H1 (cell line): ENCODE measurements at places on chromosomes 2 and 18. TPM values are rescaled to one million over a fixed set of nuclear protein-coding genes. Genes with fewer than 3 reads are reported as not detected.

- no peak for DNase-seq
Measured at GRCh38 chr2:151336863-151337371, 20.5 kb upstream of the TNFAIP6 start.

Gene GALR1
- 0.98 and 1.6 TPM in 2 replicates for total RNA-seq

Gene IL36RN
- total RNA-seq: not detected in 2 replicates

DNA sequence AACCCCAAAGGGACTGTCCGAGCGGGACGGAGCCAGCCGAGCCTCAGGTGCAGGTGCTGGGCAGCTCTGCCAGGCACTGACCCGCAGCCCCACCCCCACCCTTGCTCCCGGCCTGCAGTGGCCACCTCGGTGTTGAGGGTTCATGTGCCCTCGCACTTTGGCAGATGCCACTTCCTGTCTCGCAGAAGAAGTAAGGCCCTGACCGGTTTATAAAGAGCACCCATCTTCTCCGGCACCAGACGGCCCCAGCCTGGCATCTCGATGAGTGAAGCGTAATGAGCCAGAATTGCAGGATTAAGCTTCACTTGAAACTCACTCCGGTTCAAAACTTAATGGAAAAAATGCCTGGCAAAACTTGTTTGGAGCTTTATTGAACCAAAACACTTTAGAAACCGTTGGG lies 10.9 kb upstream of the NFATC1 start:
- no peak for DNase-seq

GRCh38 chr2:164560181-164560792 lies 61.0 kb downstream of the GRB14 start:
- no peak for DNase-seq

Gene LIMS4
- total RNA-seq: 1.4 TPM in 1 of 2 replicates, not detected in the other

- no peak for DNase-seq
Measured at GRCh38 chr2:47218066-47218581, 63.0 kb upstream of the STPG4 start.

Gene SLC5A7
- total RNA-seq: 0.11 and 0.15 TPM in 2 replicates

Gene TMEM17
- total RNA-seq: 0.69 and 0.99 TPM in 2 replicates

DNA sequence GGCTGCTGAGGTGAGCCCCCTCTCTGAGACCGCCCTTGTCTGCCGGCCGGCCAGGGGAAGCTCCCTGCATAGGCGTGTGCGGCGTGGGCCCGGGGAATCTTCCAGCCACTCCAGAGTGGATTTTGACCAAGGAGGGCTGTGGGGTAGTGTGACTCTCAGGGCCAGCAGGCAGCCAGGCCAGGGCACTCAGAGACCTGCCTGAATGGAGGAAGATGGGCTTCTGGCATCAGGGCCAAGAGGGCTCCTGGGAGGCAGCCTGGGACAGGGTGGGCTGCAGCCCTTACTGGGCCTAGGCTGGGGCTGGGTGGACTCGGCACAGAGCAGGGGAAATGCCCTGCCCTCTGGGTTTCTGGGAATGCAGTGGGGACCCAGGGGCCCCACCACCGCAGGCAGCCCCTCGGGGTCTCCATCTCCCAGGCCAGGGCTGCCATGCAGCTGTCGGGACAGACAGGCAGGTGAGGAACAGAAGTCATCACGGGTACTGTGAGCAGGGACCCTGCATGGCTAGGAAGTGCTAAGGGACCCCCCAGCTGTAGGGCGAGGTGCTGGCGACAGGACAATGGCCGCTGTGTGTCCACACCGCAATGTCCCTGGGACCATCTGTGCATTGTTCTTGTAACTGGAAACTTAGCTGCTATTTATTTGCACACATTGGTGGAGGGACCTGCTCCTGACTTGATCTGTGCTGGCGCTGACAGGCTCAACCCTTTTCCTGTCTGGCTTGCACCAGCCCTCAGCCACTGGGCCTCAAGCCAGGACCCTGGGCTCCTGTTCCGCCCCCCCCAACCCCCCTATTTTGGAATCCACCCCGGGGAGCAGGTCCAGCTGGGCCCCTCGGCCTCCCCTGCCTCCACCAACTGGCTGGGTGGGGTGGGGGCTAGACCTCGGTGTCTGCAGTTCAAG lies 4.1 kb downstream of the PDCD1 start:
- DNase-seq: no peak

DNA sequence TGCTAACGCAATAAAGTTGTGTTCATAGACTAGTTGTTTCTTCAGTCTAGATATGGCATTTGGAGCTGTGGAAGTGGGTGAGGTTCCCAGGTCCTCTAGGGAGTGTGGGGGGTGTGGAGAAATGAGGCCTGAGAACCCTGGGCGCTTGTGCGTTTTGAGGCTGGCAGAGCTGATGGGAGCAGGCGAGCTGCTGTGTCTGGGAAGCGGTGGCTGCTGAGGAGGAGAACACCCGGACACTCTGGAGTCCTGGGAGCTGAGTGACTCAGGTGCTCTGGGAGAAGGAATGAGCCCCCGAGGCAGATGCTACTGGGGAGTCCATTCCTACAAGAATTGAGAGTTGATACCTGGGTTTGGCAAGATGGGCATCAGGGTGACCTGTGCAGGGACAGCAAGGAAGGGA lies 67.5 kb downstream of the LPIN1 start:
- DNase-seq: no peak

- no peak for DNase-seq
Measured at GRCh38 chr2:183214680-183215079, 90.4 kb downstream of the NUP35 start.

Gene SERPINB13
- total RNA-seq: not detected in 2 replicates

DNA sequence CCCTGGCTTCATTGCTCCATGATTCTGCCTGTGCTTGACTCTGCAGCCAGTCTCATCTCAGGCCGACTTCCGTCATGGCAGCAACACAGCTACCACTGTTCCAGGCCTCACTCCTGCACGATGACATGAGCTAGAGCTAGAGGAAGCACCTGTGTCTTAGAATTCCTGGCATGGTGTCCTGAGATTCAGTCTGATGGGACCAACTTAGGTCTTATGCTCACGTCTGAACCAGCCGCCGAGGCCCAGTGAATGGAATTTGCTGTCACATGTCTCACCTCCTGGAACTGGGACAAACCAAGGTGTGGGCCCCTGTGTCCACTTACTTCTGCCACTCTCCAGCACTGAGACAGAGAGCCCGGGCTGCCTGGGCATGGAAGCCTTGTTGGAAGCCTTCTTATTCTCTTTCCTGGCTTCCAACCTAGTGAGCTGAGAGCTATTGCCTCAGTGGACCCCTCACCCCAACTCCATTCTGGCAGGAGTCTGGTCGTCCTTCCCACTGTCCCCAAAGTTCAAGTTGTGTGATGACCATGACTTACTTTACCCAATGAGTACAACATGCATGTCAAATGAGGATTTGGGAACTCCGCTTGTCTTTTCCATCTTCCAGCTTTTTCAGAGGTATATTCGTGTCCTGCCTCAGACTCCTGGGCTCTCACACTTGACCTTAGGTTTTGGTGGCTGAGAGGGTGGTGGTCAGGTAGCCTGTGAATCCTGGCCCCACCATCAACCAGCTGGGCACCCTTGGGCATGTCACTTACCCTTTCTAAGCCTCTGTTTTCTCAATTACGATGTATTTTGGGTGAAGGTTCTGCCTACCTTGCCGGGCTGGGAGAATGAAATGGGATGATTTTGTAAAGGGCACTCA lies 39.1 kb upstream of the HS6ST1 start:
- no peak for DNase-seq

GRCh38 chr2:237205561-237205971 lies 119.9 kb downstream of the COPS8 start:
- DNase-seq: no peak

DNA sequence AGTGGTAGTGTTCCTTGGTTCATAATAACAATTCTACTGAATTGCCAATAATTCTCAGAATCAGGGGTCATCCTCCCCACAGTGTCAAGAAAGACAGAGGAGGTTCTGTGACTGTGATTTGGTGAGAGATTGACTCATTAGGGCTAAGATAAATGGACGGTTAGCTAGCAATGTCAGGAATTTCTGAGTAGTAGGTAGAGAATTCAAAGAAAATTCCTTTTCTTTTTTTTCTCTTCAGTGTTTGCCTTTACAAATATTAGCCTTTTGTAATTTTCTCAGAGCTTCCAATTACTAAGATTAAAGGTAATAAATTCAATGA lies 16.8 kb upstream of the CRIM1 start:
- no peak for DNase-seq

GRCh38 chr2:204023088-204023487 lies 86.5 kb downstream of the ICOS start:
- no peak for DNase-seq

DNA sequence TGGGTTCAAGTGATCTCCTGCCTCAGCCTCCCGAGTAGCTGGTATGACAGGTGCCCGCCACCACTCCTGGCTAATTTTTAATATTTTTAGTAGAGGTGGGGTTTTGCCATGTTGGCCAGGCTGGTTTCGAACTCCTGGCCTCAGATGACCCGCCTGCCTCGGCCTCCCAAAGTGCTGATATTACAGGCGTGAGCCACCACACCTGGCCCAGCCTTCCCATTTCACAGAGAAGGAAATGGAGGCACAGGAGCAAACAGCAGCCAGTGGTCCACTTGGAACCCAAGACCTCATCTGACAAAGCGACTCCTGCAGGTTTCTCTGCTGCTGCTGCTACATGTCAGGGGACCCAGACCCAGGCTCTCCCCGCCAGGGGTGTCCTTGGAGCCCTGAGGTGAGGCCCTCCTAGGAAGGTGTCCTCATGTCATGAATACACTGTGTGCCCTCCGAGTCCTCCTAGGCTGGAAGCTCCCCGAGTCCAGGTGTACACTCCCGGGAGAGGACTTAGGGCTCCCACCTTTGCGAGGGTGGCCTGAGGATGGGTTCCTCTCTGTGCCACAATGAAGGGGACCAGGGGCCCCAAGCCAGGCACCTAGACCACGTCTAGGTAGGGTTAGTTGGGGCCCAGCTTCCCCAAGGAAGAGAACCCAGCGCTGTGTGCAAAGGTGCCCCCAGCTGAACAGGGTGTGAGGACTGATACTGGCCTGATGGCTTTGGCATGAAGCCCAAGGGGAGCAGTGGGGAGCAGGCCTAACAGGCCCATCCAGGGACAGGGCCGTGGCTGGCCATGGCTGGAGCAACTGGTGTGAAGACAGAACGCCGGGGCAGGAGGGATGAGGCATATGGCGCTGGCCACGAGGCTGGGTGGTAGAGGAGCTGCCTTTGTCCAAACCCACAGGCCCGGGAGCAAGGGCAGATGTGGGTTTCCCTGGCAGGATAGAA lies 56.1 kb downstream of the HS6ST1 start:
- DNase-seq: no peak

- DNase-seq: no peak
Measured at GRCh38 chr18:55779691-55780585, 191.9 kb upstream of the TCF4 start.

DNA sequence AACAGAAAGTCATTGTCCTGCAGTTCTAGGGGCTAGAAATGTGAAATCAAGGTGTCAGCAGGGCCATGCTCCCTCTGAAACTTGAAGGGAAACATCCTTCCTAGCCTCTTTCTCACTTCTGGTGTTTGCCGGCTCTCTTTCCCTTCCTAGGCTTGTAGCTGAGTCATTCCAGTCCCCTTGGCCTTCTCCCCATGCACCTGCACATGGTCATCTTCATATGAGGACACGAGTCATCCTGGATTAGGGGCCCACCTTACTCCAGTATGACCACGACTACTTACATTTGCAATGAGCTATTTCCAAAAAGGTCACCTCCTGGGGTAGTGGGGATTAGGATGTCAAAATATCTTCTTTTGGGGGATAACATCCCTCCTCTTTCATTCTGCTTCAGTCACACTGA lies 168.5 kb upstream of the CXCR4 start:
- DNase-seq: no peak

DNA sequence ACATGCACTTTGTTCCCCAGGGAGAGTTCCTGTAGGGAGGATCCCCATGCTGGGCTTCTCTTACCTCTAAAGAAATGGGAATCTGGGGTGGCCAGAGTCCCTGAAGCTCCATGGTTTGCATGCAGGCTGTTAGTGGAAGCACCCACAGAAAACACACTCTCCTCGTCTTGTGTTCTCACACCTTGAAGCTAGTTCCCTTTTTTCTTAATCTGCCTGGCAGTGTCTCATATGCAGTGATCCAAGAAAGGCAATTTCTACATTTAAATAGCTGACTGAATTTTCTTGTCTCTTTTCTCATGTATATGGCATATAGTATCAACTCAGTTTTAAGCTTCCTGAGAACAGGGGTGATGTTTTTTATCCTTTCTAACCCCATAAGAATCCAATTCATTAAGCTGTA lies 65.0 kb downstream of the LINC00305 start:
- DNase-seq: no peak

GRCh38 chr2:232973011-232973735 lies 39.9 kb downstream of the NGEF start:
- DNase-seq: no peak
